ENCODE measurements at places on chromosomes 16 and 17. TPM values are rescaled to one million over a fixed set of nuclear protein-coding genes. Genes with fewer than 3 reads are reported as not detected.

Gene CLEC3A
- not detected for total RNA-seq

Gene CSF3
- 0.14 TPM for total RNA-seq

Gene EEF2KMT
- total RNA-seq: 22.8 TPM

Gene CCL15
- total RNA-seq: not detected

Gene MYADML2
- total RNA-seq: not detected

Gene GP1BA
- not detected for total RNA-seq

Gene SOX8
- total RNA-seq: 1.5 TPM

Gene GGA3
- 11.9 TPM for total RNA-seq

Gene MT1G
- total RNA-seq: not detected

- DNase-seq: peak; percentile 12
Observed at GRCh38 chr16:2333772-2334379, 6.7 kb downstream of the ABCA3 start.

GRCh38 chr16:19379838-19380237 lies 37.8 kb upstream of the TMC5 start:
- DNase-seq: no peak

DNA sequence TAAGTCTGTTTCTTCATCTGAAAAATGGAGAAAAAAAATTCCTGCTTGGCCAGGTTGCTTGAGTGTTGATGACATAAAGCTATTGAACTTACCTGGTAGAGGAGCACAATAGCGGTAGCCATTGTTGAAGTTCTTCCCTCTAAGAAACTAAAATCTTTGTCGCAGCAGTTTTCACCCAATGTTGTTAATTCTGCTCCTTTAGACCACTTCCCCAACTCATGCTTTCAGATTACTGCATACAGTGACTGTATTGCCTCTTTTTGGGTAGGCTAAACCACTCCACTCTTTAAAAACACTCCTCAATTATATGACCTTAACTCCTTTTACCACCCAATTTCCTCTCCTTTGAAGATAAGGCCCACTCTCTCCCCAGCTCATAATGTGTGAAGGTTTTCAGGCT lies 35.7 kb upstream of the CCL2 start:
- no peak for DNase-seq

- DNase-seq: no peak
Observed at GRCh38 chr17:27442702-27443101, 13.5 kb upstream of the KSR1 start.

GRCh38 chr17:78429618-78429995 lies 51.2 kb downstream of the PGS1 start:
- no peak for DNase-seq

DNA sequence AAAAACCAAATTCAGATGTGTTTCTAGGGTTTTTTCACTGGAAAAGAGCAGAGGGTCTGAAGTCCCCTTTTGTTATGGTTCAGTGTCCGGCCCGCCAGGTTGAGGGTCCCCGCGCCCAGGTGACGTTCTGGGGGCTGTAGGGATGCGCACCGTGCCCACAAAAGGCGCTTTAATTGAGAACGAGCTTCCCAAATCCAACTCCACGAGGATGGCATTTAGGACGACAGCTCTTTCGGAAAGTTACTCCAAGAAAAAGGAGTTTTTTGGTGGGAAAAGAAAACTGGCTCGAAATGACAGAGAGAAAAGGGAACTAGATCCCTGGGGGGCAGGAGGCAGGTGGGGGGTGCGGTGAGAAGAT lies 15.9 kb upstream of the ZFHX3 start:
- no peak for DNase-seq

- DNase-seq: no peak
Observed at GRCh38 chr16:35201151-35201550, 1741.7 kb downstream of the TP53TG3F start.

GRCh38 chr17:17822189-17822588 lies 14.6 kb downstream of the SREBF1 start:
- no peak for DNase-seq

GRCh38 chr17:9228408-9229159 lies 207.3 kb downstream of the NTN1 start:
- no peak for DNase-seq

DNA sequence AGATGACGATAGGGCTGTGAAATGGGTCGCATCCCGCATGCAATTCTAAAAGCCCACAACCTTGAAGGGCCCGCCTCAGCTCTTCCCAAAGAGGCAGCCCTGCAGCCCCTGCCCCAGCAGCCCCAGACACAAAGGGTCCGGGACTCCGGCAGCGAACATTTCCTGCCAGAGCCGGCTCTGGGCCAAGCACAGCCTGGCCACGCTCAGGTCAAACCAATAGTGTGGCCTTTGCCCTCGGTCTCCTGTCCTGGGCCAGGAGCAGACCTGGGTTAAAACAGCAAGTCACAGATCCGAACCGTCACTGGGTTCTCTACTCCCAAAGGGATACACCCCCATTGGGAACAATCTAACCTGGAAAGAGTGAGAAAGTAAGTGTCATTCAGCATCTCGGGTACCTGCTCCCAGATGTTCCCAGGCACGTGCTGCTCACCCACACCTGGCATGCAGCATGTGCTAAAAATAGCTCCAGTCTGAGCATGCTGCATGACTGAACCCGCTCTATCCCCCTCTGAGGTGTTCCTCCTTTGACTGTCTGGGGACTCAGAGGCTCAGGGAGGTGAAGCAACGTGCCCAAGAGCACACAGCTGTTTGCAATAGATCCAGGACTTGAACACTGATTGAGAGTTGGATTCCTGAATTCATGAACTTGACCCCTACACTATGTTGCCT lies 22.2 kb upstream of the ATP2A3 start:
- no peak for DNase-seq

- DNase-seq: no peak
Observed at GRCh38 chr17:77228816-77229215, 88.0 kb downstream of the SEC14L1 start.

GRCh38 chr16:57957673-57958392 lies 13.1 kb downstream of the CNGB1 start:
- no peak for DNase-seq

- no peak for DNase-seq
Observed at GRCh38 chr16:85138825-85139627, 26.8 kb upstream of the CIBAR2 start.

DNA sequence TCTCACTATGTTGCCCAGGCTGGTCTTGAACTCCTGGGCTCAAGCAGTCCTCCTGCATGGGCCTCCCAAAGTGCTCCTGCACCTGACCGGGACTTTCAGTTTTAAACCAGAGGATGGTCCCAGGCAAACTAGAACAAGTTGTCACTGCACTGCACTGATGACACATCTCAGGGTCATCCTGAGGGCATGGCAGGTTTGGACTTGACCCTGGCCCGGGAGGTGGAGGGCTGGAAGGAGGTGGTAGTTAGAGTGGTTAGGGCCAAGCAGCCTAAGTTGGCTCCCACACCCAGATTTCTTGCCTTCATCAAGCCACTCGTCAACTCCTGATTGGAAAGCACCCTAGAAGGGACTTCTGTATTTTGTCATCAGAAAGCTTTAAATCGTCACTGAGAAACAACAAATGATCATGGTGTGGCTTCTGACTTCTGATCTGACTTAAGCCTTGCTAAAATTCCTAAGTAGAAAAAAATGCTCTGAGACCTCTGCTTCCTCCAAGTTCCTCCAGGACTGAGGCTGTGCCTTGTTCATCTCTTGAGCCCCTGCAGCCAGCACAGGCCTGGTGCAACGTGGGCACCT lies 43.5 kb downstream of the EMP2 start:
- DNase-seq: no peak

- DNase-seq: no peak
Observed at GRCh38 chr16:78784771-78785170, 685.3 kb downstream of the WWOX start.

DNA sequence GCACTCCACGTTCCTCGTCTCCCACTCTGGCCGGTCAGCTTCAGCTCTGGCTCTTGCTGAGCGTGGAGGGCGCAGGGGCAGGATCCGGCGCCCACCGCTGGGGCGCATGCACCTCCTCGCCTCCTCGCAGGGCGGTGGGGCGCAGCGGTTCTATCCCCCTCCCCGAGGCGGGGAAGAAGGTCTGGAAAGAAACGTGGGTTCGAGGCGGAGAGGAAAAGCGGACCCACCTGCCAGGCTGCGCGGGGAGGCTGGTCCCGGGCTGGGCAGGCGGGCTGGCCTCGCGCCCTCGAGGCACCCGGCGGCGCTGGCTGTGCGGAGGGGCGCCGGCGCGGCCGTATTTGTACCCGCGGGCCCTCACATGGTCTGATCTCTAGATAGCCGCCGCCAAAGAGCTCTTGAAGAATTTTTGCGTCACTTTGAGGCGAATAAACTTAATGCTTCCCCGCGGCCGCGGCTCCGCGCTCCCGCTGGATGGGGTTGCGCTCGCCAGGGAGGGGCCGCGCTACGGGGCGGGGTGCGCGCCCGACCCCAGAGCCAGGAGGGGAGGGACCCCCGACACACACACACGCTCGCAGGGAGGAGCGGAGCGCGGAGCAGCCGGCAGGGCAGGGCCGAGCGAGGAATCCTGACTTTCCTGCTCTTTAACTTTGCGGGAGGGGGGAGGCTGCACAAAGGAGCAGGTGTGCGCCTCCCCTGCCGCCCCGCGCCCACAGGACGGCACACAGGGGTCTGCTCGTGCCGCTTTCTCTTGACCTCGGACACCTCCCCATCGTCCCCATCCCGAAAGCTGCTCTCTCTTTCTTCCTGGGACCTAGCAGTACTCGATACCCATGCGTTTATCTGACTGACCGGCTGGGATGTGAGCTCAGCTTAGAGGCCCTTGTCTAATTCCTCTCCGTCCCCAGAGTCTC lies at the start of gene SLC6A4:
Gene SLC6A4, minus strand, starts transcription at position 312 of the 911 bp plus-strand sequence. CDS start 13,739 bp downstream, outside the sequence.
- DNase-seq: no peak

- no peak for DNase-seq
Observed at GRCh38 chr16:27746076-27746855, 196.3 kb downstream of the KATNIP start.

GRCh38 chr17:77492446-77493237 lies 351.9 kb downstream of the SEC14L1 start:
- no peak for DNase-seq

- no peak for DNase-seq
Observed at GRCh38 chr16:59632276-59632855, 898.2 kb upstream of the GOT2 start.

DNA sequence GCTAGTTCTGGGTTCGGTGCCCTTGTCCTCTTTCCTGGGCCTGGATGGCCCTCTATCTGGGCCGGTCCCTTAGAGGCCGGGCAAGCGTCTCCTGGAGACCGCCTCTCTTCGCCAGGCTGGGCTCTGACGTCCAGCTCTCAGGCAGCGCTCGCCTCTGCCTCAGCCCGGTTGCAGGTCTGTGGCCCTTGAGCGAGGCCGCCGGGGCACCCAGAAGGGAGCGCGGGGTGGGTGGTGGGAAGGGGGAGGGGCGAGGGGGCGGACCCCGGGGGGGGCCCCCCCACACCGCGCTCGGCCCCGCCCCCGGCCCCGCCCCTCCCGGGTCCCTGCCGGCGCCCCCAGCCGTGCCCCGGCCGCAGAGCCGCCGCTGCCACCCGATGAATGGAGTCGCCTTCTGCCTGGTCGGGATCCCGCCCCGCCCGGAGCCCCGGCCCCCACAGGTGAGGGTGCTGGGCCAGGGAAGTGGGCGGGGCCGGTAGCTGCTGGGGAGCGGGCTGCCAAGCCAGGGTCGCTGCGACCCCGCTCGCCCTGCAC lies at the start of gene ARHGAP23:
Gene ARHGAP23, plus strand, starts transcription at position 353 of the 531 bp plus-strand sequence. Its CDS starts 22 bp downstream, at position 375.
- DNase-seq: peak; percentile 30

GRCh38 chr17:4972752-4973151 lies 5.1 kb upstream of the SPAG7 start:
- DNase-seq: no peak

- no peak for DNase-seq
Observed at GRCh38 chr17:50469671-50470305, 1.1 kb upstream of the CHAD start.

DNA sequence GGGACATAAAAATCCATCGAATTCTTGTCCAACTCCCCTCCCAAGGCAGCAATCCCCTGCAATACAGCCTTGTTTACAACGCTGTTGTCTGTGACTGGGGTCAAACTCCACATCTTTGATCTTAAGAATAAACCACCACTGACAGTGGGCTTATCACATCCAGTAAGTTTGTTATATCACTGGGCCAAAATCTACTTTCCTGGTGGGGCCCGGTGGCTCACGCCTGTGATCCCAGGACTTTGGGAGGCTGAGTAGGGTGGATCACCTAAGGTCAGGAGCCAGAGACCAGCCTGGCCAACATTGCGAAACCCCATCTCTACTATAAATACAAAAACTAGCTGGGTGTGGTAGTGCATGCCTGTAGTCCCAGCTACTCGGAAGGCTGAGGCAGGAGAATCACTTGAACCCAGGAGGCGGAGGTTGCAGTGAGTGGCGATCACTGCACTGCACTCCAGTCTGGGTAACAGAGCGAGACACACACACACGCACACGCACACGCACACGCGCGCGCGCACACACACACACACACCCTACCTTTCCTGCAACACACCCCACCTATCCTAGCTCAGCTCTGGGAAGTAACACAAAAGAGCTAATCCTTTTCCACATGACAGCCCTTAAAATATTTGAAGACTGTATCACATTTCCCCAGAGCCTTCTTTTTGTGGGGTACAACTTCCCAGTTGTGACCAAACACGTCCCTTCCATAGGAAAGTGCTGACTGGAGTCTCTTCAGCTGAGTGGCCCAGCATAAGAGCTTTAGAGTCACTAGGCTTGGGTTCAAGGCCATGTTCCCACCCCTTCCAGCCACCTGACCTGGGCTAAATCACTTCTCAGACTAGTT lies 20.9 kb upstream of the ABCC1 start:
- DNase-seq: no peak

DNA sequence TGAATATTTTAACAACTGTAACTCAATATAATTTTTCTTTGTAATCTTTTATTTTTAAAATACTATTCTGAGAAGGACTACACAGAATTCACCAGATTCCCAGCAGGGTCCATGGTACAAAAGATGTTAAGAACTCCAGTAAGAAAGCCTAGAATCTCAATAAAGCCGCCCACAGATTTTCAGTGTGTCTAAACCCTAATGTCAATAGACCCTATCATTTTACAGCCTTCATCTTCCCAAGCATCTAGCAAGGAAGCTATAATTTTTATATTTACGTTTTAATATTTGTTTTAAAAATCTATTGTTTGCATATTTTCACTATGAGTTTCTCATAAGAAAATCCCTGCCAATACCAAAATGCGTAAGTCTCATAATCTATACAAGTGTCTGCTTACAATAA lies 148.5 kb downstream of the CEP112 start:
- DNase-seq: no peak

Measured in NCI-H460 (cell line).